ENCODE measurements at places on chromosomes 4 and X.

GRCh38 chr4:154086247-154086646, 297.4 kb upstream of the SFRP2 start:
- no peak for DNase-seq

- no peak for DNase-seq
Observed at GRCh38 chrX:112380541-112381278, 298.1 kb upstream of the TRPC5 start.

GRCh38 chr4:31538877-31539276, 818.7 kb downstream of the PCDH7 start:
- no peak for DNase-seq

GRCh38 chrX:148610328-148610698, 109.9 kb downstream of the AFF2 start:
- no peak for DNase-seq

GRCh38 chr4:152211936-152212653, 323.8 kb downstream of the FBXW7 start:
- DNase-seq, result no peak

DNA sequence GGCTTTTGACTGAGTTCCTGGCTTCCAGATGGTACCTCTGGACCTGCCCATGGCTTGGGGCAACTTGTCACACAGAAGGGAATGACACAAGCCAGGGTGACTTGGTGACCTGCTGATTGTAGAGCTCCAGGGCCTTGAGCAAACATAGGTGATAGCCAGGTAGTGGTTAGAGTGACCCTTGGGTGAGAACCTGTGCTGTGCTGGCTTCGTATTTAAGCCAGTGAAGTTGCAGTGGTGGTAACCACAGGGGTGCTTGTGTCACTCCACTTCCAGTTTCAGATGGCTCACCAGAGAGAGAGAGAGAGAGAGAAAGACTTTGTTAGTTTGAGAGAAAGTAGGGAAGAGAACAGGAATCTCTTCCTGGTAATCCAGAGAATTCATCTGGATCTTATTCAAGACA, 471.6 kb downstream of the ZIC3 start:
- DNase-seq, result no peak

- DNase-seq, result no peak
Observed at GRCh38 chr4:100369871-100370270, 148.0 kb downstream of the EMCN start.

DNA sequence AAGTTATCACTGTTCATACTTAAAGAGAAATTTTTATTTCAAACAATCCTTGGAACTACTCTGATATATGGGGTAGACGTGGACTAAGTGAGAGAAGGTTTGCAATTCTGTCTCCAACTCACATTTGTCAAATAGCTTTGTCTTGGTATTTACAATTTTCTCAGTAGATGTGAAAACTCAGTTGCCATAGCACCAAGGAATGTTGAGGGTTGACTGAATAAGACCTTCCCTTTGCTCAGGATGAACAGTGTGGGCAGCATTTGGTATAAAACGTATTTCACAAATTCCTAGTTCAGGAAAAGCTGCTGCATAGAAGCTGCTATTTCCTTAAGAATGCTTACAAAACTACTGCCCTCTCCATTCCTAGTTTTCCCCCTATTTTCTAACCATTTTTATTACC, 399.5 kb downstream of the NKX6-1 start:
- DNase-seq, result no peak

DNA sequence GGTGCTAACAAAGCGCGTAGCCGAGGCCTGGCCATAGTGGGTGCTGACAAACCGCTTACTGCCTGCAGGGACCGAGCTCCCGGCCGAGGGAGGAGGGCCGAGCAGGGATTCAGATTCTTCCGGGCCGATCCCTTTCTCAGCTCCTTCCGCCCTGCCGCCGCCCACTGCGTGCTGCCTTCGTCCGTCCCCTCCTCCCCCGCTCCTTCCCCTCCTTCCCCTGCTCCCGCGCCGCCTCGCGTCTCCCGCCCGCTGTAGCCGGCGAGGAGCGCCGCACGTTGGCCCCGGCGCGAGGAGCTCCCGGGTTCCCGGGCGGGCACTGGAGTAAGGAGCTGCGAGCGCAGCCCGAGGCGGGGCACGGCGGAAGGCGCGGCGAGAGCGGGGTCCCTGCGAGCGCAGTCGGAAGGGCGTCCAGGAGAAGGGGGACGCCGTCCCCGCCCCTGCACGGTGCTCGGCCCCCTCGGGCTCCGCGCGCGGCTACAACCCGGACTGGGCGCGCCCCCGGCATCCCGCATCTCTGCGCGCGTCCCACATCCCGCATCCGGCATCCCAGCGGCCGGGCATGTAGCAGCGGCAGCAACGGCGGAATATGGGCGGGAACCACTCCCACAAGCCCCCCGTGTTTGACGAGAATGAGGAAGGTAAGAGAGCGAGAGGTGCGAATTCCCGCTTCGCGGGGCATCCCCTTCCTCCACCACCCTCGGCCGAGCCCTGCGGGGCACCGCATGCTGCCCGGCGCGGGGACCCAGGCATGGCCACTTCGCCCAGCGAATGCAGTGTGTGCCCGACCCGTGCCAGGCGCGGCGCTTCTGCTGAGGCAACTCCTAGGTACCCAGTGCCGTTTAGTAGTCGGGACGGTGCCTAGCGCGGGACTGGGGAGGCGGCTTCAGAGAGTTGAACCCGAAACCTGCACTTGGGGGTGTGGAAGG, at the start of gene STK32B:
TSS of gene STK32B (plus strand) at position 203 of the 926 bp plus-strand sequence.
- peak; percentile 67 for DNase-seq

- no peak for DNase-seq
Observed at GRCh38 chrX:129565046-129565650, 25.1 kb downstream of the OCRL start.

GRCh38 chr4:71460371-71460770, 121.6 kb downstream of the SLC4A4 start:
- DNase-seq, result no peak

DNA sequence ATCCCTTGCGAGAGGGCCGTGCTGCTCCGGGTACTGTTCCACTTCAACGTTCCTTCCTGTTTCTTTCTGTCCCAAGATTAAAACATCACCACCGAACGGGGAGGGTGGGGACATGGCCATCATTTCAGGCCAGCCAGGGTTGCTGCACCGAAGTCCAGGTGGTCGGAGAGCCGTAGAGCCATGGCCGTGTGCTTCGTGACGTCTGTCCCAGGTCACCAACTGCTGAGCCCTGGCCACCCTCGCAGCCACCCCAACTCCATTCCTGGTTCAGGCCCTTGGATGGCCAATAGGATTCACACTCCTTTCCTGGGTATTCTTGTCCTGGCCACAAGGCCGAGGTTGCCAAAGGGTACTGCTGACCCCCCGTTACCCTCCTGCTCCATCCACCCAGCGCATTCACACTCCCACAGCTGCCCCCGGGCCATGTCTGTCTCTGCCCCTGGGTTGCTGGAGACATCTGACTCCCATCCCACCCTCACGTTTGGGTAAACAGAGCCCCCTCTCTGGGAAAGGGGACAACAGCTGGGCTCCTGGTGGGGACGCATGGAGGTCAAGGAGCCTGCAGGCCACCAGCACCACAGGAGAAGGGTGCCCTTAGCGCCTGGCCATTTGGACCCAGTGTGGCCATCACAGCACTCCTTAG, 103.2 kb downstream of the HMX1 start:
- no peak for DNase-seq

DNA sequence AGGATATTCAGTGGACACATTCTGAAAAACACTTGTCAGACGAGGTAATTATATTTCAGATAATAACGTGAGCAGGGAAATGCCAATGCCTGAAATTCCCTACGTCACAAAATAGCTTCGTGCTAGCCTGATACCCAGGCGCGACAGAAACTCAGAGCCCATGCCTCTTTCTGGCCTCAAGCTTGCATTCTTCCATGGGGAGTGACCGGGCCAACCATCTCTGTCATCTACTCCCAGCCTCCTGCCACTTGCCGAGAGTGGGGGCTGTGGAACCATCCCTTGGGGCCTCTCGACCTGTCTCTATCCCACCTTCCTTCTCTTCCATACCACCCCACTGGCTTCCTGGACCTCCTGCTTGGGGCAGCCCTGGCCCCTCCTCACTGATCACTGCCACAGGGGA, 34.5 kb upstream of the CDKN2AIP start:
- no peak for DNase-seq

Measured in AG09319 (cell line).